CD4-positive, alpha-beta T cell (primary cell): ENCODE measurements at places on chromosomes 12 and 14.

- no peak for DNase-seq
These were observed 289.8 kb upstream of the RTL1 start for GRCh38 chr14:101193106-101193844.

DNA sequence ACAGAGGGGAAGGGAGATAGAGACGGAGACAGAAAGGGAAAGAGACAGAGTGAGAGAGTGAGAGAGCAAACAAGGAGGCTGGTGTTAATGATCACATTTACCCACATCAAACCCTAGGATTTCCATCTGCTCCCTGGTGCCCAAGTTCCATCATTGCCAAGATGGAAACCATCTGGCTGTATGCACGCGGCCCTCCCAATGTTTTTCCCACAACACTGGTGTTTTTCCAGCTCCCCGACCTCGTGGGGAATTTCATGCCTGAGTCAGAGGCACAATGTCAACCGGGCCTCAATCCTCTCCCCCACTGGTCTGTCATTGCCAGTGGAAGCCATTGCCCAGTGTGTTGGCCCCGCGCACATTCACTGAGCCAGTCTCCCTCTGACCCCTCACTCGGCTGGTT is 19.9 kb upstream of the BDKRB2 start:
- DNase-seq = no peak

DNA sequence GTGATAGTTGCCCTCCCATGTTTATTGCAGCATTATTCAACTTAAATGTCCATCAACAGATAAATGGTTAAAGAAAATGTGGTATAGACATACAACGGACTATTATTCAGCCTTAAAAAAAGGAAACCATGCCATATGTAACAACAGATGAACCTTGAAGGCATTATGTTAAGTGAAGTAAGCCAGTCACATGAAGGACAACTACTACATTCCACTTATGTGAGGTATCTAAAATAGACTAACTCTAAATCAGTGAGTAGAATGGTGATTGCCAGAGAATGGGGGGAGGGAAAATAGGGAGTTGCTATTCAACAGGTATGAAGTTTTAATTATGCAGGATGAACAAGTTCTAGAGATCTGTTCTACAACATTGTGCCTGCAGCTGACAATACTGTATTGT is 10.1 kb downstream of the PCNX4 start:
- DNase-seq = no peak

DNA sequence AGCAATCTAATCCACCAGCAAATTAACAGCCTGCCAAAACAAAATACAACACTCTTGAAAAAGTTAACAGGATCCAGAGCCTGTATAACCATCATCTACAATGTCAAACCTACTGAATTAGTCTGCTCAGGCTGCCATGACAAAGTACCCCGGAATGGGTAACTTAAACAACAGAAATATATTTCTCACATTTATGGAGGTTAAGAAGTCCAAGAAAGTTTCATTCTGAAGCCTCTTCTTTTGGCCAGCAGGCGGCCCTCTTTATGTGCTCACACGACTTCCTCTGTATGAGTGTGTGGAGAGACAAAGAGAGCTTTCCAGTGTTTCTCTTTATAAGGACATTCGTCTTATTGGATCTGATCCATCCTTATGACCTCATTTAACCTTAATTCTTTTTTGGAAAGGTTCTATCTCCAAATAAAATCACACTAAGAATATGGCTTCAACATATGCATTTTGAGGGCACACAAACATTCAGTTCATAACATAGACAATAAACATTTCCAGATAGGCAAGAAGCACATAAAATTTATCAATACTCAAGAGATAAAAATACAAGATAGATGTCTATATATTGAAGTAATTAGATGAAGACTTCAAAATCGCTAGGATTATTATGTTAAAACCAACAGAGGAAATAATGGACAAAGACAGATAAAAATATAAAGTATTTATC is 5.9 kb upstream of the RERG start:
- peak; percentile 2 for DNase-seq

GRCh38 chr14:50516091-50516490 is 16.3 kb downstream of the MAP4K5 start:
- DNase-seq = no peak

GRCh38 chr12:94718114-94718513 is 67.8 kb upstream of the TMCC3 start:
- DNase-seq = no peak

- no peak for DNase-seq
These were observed 70.5 kb downstream of the ESRRB start for GRCh38 chr14:76446486-76446885.

GRCh38 chr12:2110849-2111566 is 58.2 kb downstream of the CACNA1C start:
- DNase-seq = no peak
